Non-pigmented ciliary epithelial cell (primary cell): ENCODE measurements at places on chromosomes 12 and 14.

GRCh38 chr12:49260166-49260565 lies 4.7 kb upstream of the TUBA1C start:
- no peak for DNase-seq

GRCh38 chr14:96501217-96501739 lies 904 bp upstream of the PAPOLA start:
- DNase-seq: no peak

DNA sequence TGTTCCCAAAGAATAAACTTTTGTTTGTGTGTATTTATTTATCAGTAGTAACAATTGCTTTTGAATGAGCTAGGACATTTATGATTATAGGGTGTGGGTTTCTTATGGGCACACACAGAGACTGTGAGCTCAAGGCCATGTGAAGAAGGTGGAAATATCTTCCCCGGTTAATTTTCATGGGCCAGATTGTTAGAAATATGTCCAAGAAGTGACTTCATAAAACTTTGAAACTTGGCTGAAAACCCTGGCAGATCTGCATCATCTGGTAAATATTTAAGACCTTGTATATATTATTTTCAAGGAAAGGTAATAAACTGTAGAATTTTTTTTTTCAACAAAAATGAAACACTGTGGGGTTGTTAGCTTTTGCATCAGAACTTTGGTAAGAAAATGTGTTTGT lies 53.5 kb upstream of the RNU6-8 start:
- no peak for DNase-seq

DNA sequence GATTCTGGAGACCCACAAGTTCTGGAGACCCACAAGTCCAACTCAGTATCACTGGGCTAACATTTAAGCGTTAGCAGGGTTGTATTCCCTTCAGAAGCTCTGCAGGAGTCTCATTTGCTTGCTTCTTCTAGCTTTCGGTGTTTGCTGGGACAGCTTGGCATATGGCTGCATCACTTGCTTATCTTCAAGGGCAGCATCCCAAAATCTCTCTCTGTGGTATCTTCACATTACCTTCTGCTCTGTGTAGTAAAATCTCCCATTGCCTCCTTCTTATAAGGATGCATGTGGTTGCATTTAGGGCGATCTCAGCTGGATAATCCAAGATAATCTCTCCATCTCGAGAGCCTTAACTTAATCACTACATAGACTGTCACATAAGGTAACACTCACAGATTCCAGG lies 7.3 kb upstream of the CNTN1 start:
- no peak for DNase-seq

DNA sequence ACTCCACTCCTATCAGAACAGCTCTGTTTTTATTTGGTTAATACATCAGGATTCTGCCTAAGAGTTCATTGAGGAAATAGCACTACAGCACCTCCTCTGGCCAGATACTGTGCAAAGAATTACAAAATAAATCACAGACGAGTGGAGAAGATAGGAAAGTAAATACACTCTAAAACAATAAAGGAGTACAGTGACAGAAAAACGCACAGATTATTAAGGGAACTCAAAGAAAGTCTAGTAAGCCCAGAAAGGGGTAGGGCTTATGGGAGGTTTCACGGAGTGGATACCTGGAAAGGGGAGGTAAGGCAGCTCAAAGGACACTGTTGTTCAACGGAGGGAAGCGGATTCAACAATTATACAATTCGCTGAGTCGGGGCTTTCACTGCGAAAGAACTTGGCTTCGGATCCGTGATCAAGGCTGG lies 5.5 kb downstream of the OR10AD1 start:
- no peak for DNase-seq

GRCh38 chr12:67506739-67507138 lies 141.8 kb upstream of the DYRK2 start:
- no peak for DNase-seq

GRCh38 chr14:79588398-79588797 lies 622.9 kb downstream of the DIO2 start:
- DNase-seq: no peak

GRCh38 chr12:91098941-91099340 lies 12.4 kb downstream of the LUM start:
- peak; percentile 92 for DNase-seq

DNA sequence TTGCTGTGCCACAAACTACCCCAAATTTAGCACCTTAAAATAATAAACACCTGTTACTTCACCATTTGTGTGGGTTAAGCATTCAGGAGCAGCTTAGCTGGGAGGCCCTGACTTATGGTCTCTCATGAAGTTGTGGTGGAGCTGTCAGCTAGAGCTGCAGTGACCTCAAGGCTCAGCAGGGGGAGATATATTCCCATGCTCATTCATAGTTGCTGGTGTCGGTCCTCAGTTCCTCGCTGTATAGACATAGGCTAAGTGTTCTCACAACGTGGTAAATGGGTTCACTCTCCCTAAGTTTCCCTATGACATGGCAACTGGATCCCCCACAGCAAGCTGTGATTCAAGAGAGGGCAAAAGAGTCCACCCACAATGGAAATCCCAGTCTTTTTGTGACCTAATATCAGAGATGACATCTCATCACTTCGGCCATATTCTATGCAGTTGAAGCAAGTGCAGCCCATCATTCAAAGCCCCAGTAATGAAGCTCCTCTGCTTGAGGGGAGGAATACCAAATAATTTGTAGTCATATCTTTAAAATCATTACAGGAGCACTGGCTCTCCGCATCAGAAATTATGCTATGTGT lies 41.1 kb downstream of the PRB3 start:
- peak; percentile 30 for DNase-seq

DNA sequence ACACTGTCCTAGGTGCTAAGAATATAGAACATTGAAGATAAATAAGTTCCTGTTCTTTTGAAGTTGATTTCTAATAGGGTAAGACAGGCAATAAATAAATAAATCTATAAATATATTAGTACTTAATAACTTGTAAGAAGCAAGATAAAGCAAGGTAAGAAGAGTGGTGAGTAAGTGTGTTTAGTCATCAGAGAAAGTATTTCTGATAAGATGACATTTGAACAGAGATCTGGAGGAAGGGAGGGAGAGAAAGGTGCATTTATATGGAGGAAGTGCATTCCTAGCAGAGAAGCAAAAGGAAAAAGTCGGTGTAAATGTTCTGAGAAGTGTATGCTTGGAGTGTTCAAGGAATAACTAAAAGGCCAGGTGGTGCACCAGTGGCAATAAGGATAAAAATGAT lies 184.4 kb upstream of the GRIP1 start:
- DNase-seq: no peak

DNA sequence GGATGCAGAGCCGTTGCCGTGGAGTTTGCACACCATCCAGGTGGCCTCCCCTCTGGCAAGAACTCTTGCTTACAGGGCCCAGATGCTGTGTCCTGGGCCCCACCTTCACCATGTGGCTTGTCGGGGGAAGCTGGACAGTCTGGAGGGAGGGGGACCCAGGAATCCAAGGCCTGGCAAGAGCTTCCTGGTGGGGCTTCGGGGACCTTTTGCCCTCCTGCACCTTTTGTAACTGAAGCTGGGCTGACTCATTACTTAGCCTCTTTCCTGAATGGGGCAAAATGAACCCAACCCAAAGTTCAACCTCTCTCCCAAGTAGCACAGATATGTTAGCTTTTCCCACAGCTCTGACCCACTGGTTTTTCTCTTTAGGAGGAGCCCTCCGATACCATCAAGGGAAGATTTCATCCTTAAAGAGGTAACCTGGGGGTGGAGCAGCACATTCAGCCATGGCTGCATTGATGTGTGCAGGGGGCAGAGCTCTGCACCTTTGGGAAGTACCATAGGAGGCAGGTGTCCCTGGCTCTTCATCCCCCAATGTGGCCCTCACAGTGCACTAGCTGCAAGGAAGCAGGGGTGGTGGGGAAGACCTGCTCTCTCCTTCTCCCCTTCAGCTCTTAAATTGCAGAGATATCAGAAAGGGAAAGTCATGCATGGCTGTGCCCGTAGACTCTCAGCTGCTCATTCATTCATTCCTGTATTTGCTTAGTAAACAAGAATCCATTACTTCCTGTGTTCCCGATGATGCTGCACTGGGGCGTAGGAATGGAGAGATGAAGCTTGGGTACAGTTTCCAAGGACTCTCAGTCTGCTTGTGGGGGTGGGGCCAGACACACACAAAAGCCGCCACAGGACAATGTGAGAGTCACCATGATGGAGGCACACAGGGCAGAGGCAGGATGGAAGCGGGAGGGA lies 13.0 kb downstream of the MVK start:
- DNase-seq: no peak

GRCh38 chr14:35414365-35414764 lies 9.8 kb upstream of the NFKBIA start:
- DNase-seq: no peak

DNA sequence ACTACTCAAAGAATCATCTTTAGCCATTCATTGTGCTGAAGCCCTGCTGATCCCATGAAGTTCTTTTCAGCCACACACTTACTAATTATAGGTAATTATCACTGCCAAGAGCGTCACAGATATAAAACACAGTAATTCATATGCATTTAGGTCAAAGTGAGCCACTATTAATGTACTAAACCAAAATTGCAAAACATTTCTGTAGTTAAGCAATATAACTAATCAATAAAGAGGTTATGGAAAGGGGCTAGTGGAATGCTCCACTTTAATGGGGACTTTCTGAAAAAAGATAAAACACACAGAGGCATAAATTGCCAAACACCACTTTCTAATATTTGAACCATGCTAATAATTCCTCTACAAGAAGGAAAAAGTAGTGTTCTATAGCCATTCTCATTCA lies 6.8 kb upstream of the CEP128 start:
- no peak for DNase-seq

- DNase-seq: peak; percentile 74
Observed at GRCh38 chr12:19431407-19432308, 7.6 kb upstream of the AEBP2 start.

DNA sequence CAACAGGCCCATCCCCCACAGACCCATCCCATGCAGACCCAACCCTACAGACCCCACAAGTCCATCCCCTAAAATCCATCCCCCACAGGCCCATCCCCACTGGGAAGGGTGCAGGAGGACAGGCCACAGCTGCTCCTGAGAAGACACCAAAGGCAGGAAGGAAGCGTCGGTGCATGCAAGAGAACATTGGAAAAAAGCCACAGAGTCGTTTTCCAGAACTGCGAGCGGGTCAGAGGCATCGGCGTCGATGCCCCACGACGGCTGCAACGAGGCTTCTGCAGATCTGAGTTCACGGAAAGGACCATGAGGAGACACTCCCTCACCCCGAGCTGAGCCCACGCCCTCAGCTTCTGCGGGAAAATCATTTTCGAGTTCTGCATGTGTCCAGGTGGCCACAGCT lies 59.6 kb upstream of the GALNT9 start:
- no peak for DNase-seq

GRCh38 chr14:58738189-58738836 lies 100.6 kb downstream of the DACT1 start:
- DNase-seq: peak; percentile 92

DNA sequence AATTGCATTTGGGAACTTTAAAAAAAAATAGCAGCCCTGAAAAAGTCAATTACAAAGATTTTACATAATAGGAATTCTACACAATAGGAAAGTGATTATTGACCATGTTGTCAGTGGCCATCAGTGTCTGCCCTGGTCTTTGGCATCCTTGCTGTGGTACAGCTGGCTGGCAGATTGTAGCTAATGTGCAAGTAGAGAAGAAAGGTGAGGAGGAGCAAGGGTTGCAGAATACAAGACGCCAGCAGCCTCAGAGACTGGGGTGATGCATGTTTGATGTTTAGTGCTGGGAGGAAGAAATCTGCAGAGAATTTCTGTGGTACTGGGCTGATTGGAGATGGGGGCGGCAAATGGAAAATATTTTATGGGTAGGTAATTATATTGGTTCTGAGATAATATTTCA lies 322.9 kb downstream of the TMEM117 start:
- no peak for DNase-seq

DNA sequence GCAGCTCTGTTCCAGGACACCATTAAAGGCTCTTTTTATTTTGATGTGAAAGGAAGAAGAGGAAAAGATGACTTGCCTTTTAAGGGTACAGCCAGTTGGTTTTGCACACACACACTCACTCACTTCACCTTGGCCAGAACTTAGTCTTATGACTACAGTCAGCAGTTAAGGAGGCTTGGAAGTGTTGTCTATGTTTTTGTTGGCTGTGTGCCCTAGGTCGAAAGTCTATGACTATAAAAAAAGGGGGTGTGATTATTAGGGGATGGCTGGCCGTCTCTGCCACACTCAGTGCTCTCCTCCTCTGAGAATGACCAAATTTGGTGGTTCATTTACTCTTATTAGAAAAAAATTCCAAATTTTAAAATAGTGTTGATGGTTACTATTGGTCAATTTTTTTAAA lies 139.5 kb upstream of the OTX2 start:
- no peak for DNase-seq

DNA sequence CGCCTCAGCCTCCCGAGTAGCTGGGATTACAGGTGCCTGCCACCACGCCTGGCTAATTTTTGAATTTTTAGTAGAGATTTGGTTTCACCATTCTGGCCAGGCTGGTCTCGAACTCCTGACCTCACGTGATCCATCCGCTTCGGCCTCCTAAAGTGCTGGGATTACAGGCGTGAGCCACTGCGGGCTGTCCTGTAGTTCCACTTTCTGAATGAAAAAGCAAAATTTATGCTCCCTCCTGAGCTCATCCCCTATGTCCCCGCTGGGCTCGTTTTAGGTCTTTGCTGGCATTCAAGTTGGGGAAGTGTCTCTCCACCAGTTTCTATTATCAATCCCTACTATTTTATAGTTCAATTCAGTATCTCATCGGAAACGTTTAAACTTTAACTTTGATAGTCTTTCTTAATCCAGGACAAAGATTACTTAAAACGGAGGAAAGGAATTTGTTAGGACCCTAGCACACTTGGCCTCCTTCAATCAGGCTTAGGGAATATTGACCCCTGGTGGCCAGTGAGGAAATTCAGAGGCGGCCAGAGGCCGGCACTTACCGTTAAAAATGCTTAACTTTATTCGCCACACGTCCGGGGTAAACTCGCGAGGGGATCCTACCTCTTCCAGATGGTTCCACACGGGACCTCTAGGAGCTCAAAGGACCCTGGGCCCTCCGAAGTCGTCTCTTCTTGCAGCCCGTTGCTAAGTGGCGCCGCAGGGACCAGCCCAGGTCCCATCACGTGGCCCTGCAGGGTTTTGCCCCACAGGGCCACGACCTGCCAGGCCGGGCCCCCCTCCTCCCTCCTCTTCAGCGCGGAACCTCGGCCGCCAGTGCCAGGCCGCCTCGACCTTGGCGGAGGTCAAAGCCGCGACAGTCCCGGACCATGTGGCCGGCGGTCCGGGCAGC lies 11.4 kb upstream of the DNAL1 start:
- no peak for DNase-seq

GRCh38 chr14:101167428-101167827 lies 263.9 kb upstream of the RTL1 start:
- DNase-seq: no peak
